Activated CD4-positive, alpha-beta T cell treated with anti-CD3 and anti-CD28 coated beads, Interleukin-2, amount 50 U/mL, for 24 hours (primary cell): ENCODE measurements at places on chromosomes 3 and 15.

- DNase-seq: no peak
These were observed 349.3 kb downstream of the ERC2 start for GRCh38 chr3:56118968-56119367.

DNA sequence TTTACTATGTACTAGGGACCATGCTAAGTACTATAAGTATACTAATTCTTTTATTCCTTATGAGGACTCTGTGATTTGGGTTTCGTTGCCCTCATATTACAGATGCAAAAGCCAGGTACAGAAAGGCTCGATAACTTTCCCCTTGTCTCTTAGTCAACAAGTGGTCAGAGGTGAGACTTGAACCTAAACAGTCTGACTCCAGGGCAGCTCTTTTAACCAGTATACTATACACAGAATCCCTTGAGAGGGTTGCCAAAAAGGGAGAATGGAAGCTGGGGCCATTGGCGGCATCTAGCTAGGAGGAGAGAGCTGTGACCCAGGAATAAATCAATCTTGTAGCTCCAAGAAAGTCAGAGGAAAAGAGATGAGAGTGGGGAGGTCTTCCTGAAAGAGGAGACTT lies 92.4 kb downstream of the TOP2B start:
- no peak for DNase-seq

- no peak for DNase-seq
These were observed 37.7 kb downstream of the LDHAL6B start for GRCh38 chr15:59244337-59244736.

GRCh38 chr3:123032057-123032456 lies 4.5 kb upstream of the SEMA5B start:
- no peak for DNase-seq

GRCh38 chr3:153618176-153618575 lies 456.1 kb downstream of the RAP2B start:
- DNase-seq: no peak

DNA sequence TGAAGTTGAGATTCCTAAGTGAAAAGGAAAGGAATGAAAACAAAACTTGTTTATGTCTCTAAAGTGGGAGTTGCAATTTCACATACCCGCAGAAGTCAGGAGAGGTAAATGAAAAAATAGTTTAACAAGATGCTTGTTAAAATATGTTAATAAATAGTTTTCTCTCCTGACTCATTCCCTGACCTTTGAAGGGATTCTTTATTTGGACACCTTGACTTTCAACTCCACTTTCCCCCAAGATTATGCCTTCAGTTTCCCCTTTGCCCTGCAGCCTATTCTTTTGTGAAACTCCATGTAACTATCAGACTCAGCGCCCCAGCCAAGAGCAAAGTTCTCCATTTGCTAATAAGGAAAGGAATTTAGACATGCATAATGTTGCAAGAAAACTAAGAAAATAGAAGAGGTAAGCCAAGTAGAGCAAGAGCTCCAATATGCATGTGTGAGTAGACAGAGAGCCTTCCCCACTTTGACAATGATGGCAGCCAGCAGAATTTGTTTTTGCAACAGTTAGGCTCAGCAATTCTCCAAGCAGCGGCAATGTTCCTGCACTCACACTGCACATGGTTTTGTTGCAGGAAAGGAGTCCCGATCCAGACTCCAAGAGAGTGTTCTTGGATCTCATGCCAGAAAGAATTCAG lies 61.2 kb downstream of the CD200 start:
- no peak for DNase-seq
